ENCODE measurements at places on chromosomes 12 and 14. TPM values are rescaled to one million over a fixed set of nuclear protein-coding genes. Genes with fewer than 3 reads are reported as not detected.

Gene NUDT14
- total RNA-seq, result 34.8 TPM

Gene PRH2
- not detected for total RNA-seq

Gene C12orf60
- 11.3 TPM for total RNA-seq

Gene STYK1
- 0.33 TPM for total RNA-seq

Gene CD163L1
- total RNA-seq, result 0.36 TPM

Gene R3HDM2
- 33.1 TPM for total RNA-seq

Gene MYH7
- total RNA-seq, result not detected

Data from melanocyte of skin (primary cell).